ENCODE measurements at places on chromosomes 16 and 17.

GRCh38 chr17:67503184-67503583 lies 126.1 kb downstream of the PITPNC1 start:
- DNase-seq: no peak

- no peak for DNase-seq
These were observed 5.1 kb downstream of the ARL4D start for GRCh38 chr17:43403846-43404245.

GRCh38 chr16:82263521-82264143 lies 93.6 kb upstream of the MPHOSPH6 start:
- DNase-seq: peak; percentile 71

GRCh38 chr16:87326151-87326571 lies 9.0 kb upstream of the C16orf95 start:
- no peak for DNase-seq

DNA sequence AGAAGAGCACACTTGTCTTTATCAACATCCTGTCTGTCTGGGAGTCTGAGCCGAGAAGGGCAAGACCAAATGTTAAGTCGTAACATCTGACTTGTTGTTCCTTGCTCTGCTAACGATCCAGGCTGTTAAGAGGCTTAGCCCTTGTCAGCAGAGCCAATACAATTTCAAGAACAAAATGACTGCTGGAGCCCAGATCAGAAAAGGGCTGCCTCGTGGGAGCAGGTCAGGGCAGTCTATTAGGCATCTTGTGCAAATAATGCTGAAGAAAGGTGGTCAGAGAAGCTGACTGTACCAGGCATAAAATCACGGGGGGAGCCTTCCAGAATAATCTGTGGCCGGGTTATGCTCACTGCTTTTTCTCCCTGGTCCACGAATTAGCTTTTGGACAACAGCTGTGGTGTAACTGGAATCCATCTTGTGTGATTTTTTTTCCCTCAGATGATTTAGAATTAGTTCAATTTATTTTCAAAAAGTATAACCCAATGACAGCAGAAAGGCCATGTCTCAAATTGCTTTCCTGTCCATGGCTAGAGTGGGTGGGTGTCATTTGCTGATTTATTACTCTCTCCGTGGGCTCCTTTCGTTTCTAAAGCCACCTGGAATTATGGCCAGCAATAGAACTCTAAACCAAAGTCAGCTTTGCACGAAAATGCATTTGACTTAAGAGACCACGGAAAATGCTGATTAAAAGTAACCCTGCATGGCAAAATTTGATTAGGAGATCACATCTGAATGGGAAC lies 221.1 kb upstream of the HSBP1 start:
- DNase-seq: no peak

GRCh38 chr16:31568577-31569359 lies 41.1 kb downstream of the AHSP start:
- no peak for DNase-seq

DNA sequence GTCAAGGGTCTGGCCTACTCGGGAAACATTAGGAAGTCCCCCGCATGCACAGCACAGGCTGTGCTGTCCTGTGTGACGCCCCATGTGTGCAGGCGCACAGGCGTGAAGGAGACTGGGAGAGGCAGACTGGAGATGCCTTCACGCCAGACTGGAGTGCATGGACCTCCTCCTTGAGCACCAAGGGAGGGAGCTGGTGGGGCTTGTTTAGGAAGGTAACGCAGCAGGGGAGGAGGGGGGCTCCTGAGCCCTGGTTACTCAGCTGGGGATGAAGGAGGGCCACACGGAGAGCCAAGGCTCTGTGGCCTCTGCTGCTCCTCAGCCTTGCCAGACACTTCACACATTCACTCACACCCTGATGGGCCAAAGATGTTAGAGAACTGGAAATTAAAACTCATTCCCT lies 7.7 kb downstream of the HSDL1 start:
- no peak for DNase-seq

DNA sequence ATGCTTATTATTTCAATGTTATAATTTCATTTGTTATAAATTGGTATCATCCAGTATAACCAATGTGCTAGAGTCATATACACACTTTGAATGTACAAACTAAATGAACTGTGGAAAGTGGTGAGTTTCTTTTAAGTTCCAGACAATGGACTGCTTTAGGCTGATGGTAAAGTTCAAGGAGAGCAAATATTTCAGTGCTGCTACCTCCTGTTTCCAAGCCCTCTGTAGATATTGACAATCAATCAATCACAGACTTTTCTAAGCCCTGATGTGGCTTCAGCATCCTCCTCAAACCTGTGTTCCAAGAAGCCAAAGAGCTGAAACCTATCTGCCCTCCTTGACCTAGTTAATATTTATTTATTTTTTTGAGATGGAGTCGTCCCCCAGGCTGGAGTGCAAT lies 28.2 kb upstream of the SREBF1 start:
- no peak for DNase-seq

- DNase-seq: no peak
These were observed 157.6 kb upstream of the GSE1 start for GRCh38 chr16:85455534-85455933.

DNA sequence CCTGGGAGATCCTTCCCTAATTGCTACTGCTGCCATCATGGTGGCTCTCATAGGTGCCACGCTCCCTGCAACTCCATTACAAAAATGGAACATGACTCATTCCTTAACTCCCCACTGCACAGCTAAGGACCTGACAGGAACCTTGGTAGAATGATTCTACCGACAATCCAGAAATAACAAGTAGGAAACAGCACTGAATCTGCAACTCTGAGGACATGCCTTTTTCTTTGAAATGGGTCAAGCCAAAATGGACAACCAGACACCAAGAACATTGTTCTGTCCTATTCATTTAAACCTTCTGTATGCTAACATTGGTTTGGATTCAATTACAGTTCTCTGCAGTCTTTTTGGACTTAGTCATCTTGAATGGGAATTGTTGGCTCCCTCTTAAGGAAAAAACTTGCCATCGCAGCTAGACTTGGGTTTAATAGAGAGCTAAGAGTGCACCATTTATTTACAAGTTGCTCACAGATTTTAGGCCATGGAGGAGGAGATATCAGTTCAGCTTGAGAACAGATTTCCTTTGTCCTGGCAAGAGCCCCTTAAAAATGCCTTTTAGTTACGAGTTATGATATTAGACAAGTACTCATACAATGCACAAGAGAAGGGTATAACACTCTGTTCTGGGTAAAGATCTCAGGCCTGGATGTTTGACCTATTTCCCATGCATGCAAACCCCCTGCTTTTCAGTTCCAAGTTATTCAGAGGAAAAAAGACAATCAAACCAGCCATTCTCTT lies 20.9 kb upstream of the NSRP1 start:
- DNase-seq: peak; percentile 52

- DNase-seq: no peak
These were observed 1.4 kb downstream of the RHBDL1 start for GRCh38 chr16:676913-677312.

GRCh38 chr17:55152236-55152635 lies 112.5 kb upstream of the HLF start:
- no peak for DNase-seq

DNA sequence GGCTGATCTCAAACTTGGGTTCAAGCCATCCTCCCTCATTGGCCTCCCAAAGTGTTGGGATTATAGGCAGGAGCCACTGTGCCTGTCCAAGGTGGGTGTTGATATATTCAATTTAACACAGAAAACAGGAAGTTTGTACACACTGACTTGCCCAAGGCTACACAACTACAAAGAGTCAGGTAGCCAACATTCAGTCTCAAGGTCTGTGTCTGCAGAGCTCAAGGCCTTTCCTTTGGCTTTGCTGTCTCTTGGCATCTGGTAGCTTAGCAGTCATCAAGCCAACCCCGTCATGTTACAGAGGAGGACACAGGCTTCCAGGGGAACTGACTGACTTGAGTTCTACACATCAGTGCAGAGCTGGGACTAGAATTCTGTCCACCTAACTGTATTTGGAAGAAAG lies 11.9 kb upstream of the MEFV start:
- no peak for DNase-seq
